ENCODE measurements at places on chromosomes 6 and 20. TPM values are rescaled to one million over a fixed set of nuclear protein-coding genes. Genes with fewer than 3 reads are reported as not detected.

The FNDC11 gene
- total RNA-seq, result 3.9 TPM

The FAM184A gene
- total RNA-seq, result 2.2 TPM

The HCRTR2 gene
- total RNA-seq, result not detected

The ERVFRD-1 gene
- not detected for total RNA-seq

The BCAS1 gene
- total RNA-seq, result not detected

The ARMH2 gene
- not detected for total RNA-seq

The ENPP4 gene
- 0.32 TPM for total RNA-seq

The IP6K3 gene
- 1.7 TPM for total RNA-seq

The DSE gene
- total RNA-seq, result 86.5 TPM

The INSM1 gene
- not detected for total RNA-seq

The OR2B6 gene
- total RNA-seq, result not detected

The TFAP2C gene
- 13.2 TPM for total RNA-seq

The TMEM30A gene
- 53.7 TPM for total RNA-seq

The HUS1B gene
- total RNA-seq, result 0.72 TPM

The BPIFB4 gene
- not detected for total RNA-seq

The GFRA4 gene
- total RNA-seq, result not detected

The FYN gene
- 53.7 TPM for total RNA-seq

The OXT gene
- not detected for total RNA-seq

The FRK gene
- total RNA-seq, result 0.82 TPM

The FAM209B gene
- total RNA-seq, result not detected

The MYB gene
- not detected for total RNA-seq

The TRIM38 gene
- 5.4 TPM for total RNA-seq

The DXO gene
- total RNA-seq, result 41.4 TPM

The PAK5 gene
- not detected for total RNA-seq

The FERMT1 gene
- 25.5 TPM for total RNA-seq

The ULBP1 gene
- not detected for total RNA-seq

The ZNF292 gene
- total RNA-seq, result 17.1 TPM

The ABCC10 gene
- 25.9 TPM for total RNA-seq

The CMTR1 gene
- total RNA-seq, result 30.5 TPM

The TMEM244 gene
- total RNA-seq, result not detected

The GLP1R gene
- not detected for total RNA-seq

The GHRH gene
- total RNA-seq, result not detected

The CYP21A2 gene
- 0.88 TPM for total RNA-seq

The TRIM15 gene
- 0.79 TPM for total RNA-seq

The SLC29A1 gene
- 6.8 TPM for total RNA-seq

The PI3 gene
- total RNA-seq, result 2.8 TPM

Data from MCF 10A (cell line).